Subcutaneous preadipocyte (primary cell): ENCODE measurements at places on chromosomes 3 and 15. TPM values are rescaled to one million over a fixed set of nuclear protein-coding genes. Genes with fewer than 3 reads are reported as not detected.

The PIGX gene
- 18.0 and 27.0 TPM in 2 replicates for total RNA-seq

The LARP6 gene
- 28.3 and 30.9 TPM in 2 replicates for total RNA-seq

The EOMES gene
- under 0.01 TPM in 1 of 2 replicates, not detected in the other for total RNA-seq

The IL17RB gene
- under 0.01 TPM in 1 of 2 replicates, not detected in the other for total RNA-seq
